ENCODE measurements at places on chromosomes 5 and 9.

- DNase-seq = no peak
Measured at GRCh38 chr5:67065237-67065636, 131.4 kb downstream of the CD180 start.

- no peak for DNase-seq
Measured at GRCh38 chr9:12884736-12885395, 110.0 kb downstream of the LURAP1L start.

- no peak for DNase-seq
Measured at GRCh38 chr9:88890546-88890945, 100.7 kb upstream of the S1PR3 start.

- DNase-seq = no peak
Measured at GRCh38 chr5:112116371-112116770, 302.7 kb downstream of the EPB41L4A start.

GRCh38 chr5:91225848-91226686 lies 157.1 kb downstream of the ARRDC3 start:
- peak; percentile 44 for DNase-seq

GRCh38 chr5:55994495-55994997 lies at the start of gene IL6ST:
IL6ST (minus strand) TSS chr5:55994963; CDS start chr5:55976278, 18,685 bp downstream.
- DNase-seq = no peak

GRCh38 chr9:82612942-82613341 lies 450.0 kb downstream of the RASEF start:
- DNase-seq = no peak

GRCh38 chr9:119268985-119269384 lies 100.2 kb downstream of the BRINP1 start:
- DNase-seq = no peak

- DNase-seq = no peak
Measured at GRCh38 chr5:115850744-115851416, 9.1 kb downstream of the AP3S1 start.

DNA sequence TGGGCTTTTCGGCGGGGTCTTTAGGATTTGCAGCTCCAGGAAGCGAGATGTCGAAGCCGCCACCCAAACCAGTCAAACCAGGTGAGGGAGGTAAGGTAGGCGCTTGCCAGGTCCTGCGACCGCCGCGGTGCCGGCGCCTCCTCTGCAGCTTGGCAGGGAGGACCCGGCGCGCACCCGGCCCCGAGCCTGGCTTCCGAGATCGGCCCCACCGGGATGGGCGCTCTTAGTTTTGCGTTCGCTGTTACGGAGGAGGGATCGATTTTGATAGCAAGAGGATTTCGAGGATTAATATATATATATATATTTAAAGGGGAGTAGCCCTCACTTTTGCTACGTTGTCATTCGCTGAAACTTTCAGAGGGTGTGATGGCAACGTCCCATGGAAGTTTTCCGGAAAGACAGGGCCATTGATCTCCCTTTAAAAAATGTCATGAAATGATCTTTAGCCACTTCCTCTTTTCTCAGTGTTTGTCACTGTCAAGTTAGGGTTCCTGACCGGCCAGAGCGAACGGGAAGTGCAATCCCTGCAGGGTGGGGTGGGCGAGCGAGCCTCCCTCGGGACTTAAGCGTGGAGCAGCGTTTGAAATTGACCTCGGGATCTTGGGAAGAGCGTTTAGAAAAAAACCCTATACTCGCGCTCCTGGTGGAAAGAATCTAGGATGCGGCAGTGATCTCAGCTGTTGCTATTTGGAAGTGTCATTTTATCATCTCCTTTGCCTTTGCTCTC lies 495 bp downstream of the OSTF1 start:
- no peak for DNase-seq

GRCh38 chr5:97628031-97628430 lies 445.0 kb upstream of the RIOK2 start:
- DNase-seq = no peak

GRCh38 chr9:35423499-35423898 lies 66.4 kb upstream of the RUSC2 start:
- DNase-seq = no peak

DNA sequence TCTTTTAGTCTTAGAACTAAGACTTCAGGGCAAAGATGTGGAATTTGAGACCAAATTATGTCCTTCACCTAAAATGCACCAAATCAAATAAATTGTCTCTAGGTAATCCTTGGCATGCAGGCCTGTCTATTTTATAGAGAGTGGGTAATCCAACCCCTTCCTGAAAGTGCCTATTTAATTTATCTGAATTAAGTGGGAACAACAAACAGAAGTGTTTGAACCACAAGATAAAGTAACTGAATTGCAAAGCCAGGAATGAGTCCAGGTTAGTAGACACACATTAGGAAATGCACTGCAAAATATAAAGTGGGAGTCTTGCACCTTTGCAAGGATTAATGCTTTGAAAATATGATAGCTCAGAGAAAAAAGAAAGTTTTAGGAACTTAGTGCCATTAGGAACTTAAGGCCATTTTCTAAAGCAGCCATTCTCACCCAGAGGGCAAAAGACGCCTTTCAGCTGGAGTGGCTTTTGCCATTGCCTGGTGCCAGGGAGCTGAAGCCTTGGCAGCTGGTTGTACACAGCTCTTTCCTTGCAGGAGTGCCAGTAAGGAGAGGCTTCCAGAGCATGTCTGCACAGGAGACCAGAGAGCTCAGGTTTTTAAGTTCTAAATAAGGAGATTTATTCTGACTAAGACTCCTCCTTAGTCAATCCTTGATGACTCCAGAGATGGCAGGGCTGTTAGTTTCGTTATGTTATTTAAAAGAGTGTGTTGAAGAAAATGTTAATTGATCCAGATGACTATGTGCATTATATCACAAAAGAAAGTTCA lies 151.7 kb upstream of the ELL2 start:
- no peak for DNase-seq

Data from CD4-positive, CD25-positive, alpha-beta regulatory T cell (primary cell).